Stimulated activated CD8-positive, alpha-beta memory T cell treated with anti-CD3 and anti-CD28 coated beads, Interleukin-2, amount 100 ng/mL, for 1 hour (primary cell): ENCODE measurements at places on chromosomes 5 and 9.

GRCh38 chr5:170407062-170407461 lies 17.9 kb upstream of the KCNMB1 start:
- DNase-seq: no peak

DNA sequence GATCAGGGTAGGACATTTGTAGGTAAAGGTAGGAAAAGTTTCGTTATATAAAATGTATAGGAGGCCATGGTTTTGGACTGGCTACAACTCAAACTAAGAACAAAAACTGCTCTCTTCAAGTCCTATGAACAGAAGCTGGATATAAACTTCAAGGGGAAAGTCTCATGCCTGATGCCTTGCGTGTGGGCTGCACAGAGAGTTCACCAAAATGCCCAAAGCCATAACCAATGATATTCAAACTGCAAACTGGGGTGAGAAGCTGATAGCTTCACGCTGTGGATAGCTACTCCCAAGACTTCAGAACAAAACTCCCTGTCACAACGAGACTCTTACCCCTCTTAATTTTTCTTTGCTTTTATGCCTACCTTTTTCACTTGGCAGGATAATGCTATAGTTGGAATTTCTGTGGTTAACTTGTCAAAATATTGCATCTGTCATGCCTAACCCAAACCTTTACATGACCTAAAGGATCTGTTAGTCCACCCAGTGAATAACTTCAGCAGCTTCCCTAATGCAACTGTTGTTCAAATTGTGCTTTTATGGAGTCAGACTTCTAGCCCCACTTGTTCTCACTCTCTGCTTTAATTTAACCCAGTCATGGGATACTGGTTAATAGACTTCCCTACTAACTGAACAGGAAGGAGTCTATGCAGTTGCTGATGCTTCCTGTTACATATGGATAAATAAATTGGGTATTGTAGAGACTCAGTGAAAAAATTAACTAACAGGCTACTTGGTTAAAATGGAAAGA lies 71.9 kb downstream of the SFXN1 start:
- DNase-seq: no peak

- no peak for DNase-seq
Measured at GRCh38 chr5:78506261-78507024, 142.1 kb downstream of the LHFPL2 start.

DNA sequence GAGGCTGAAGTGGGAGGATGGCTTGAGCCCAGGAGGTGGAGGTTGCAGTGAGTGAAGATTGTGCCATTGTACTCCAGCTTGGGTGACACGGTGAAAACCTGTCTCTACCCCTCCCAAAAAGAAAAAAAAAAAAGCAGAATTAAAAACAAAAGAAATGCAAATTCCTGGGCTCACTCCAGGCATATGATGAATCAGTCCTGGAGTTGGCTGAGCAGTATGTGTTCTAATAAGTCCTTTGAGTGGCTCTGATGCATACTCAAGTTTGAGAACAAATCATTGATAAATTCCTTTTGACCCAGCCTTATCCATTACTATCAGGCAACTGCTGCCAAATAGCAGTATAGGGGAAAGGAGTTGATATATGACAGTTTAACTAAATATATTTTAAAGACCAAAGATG lies 28.3 kb downstream of the UHRF2 start:
- DNase-seq: no peak

DNA sequence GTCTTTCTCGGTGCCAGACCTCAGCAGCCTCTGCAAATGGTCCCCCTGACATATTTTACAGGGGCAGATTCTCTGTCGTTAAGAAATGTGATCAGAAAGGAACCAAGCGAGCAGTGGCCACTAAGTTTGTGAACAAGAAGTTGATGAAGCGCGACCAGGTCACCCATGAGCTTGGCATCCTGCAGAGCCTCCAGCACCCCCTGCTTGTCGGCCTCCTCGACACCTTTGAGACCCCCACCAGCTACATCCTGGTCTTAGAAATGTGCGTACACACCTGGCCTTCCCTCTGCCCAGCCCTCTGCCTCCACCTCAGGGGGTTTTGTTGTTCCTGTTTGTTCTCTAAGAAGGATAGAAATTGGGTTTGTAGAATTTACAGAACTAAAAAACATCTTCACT lies 77.3 kb upstream of the OTULINL start:
- no peak for DNase-seq

- no peak for DNase-seq
Measured at GRCh38 chr5:116358015-116358523, 216.6 kb downstream of the SEMA6A start.

GRCh38 chr5:87252283-87252605 lies 15.4 kb upstream of the RASA1 start:
- DNase-seq: no peak

- DNase-seq: no peak
Measured at GRCh38 chr9:70616228-70616990, 202.0 kb upstream of the KLF9 start.

- DNase-seq: no peak
Measured at GRCh38 chr5:54608423-54609085, 91.0 kb downstream of the SNX18 start.

DNA sequence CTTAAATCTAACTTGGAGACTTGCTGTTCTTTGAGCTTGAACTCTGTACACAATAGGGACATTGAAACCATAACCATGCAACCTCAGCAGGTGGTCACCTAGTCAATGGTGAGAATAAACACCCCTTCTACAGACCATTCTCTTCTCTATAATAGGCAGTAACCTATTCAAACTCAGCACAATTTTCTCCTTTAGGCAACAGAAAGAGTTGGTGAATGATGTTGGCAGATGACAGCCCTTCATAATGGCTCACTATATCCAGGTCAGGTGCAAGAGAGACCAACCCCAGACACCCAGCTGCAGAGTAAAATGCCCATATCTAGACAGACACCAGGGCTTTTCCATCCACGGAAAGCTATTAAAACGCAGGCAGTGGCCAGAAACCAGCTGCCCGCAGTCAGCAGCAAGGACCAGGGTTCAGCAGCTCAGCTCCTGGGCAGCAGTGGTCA lies 106.7 kb downstream of the SERINC5 start:
- no peak for DNase-seq

- DNase-seq: no peak
Measured at GRCh38 chr5:79746642-79747569, 57.3 kb downstream of the CMYA5 start.

GRCh38 chr9:17116400-17116837 lies 18.4 kb upstream of the CNTLN start:
- DNase-seq: no peak

DNA sequence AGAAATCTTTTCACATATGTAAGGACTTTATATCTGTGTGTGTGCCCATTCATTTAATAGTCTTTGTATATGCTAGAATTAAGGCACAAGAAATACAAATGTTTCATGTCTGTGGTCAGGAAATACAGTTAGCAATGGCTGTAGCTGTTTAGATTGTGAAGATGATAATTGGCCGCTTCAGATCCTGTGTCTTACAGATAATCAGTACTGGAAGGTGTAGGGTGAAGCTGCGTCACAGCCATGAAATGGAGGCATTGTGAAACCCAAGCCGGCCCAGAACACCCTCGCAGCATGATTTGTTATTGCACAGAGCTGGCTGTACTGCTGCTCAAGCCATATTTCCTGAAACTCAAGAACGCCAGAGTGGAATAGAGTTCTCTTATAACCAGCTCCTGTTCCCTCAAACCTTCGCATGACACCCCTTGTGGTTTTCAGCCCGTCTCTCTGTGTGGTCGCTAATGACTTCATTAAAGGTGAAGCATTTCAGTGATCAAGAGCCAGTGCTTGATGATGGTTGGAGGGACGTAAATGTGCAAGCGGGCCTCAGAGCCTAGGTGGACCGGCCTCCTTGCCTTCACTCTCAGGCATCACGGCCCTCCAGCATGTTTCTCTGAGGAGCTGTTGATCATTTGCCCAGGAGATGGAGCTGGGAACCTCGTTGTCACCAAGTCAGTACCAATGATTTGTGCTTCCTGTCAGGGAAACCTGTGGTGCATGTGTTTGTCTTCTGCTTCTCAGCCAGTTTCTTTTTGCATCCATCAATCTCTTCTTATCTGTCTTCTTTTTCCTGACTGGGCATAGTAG lies 80.1 kb downstream of the F2RL2 start:
- peak; percentile 22 for DNase-seq
